ENCODE measurements at places on chromosomes 2 and 18.

DNA sequence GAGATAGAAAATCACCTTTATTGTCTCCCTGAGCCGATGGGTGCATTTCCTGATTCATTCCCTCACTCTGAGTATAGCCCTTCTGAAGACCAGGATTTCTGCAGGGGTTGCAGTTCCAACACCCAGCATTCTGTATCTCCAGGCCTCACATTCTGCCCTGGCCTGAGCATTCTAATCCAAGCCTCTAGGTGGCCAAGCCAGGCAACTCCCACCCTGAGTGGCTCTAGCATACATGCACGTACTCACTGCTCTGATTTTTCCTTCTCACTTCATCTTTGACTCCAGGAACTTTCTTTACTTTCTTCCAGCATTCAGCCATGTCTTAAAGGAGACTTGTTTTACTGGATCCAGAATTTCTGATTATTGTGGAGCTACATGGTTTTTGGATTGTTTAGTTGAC, 100.7 kb upstream of the STK39 start:
- no peak for DNase-seq

- no peak for DNase-seq
These were observed 14.7 kb downstream of the WNT10A start for GRCh38 chr2:218895326-218895725.

DNA sequence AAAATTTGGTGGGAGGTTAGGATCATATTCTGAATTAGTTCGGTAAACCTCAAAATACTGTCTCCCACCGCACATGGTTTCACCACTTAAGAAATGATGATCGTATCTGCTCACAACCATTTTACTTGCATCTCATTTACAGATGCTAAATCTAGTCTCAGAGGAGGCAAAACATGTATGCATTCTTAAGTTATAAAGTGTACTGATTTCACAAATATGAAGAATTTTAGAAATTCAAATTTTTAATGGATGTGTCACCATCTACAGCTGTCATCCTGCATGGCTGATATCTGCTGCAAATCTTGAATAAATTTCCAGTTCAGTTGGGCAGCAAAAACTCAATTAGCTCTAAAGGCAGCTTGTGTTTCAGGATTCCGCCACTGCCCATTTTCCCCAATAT, 243.3 kb upstream of the KCNJ3 start:
- DNase-seq, result no peak

DNA sequence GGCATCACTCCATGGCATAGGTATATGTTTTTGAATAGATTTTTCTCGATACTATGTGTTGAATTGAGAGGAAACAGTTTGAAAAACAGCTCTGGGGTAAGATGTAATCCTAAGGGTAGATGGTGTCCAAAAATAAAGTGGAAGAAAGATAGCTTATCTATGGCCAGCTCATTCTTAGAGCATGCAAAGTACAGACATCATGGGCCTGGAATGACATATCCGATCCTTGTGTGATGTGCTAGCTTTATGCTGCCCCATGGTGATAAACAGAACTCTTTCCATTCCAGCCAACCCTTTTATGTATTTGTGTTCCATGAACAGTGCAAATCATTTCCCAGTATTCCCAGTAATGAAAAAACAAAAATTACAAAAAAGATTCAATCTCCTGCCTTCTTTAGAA, 390.2 kb upstream of the NXPH2 start:
- DNase-seq, result no peak

DNA sequence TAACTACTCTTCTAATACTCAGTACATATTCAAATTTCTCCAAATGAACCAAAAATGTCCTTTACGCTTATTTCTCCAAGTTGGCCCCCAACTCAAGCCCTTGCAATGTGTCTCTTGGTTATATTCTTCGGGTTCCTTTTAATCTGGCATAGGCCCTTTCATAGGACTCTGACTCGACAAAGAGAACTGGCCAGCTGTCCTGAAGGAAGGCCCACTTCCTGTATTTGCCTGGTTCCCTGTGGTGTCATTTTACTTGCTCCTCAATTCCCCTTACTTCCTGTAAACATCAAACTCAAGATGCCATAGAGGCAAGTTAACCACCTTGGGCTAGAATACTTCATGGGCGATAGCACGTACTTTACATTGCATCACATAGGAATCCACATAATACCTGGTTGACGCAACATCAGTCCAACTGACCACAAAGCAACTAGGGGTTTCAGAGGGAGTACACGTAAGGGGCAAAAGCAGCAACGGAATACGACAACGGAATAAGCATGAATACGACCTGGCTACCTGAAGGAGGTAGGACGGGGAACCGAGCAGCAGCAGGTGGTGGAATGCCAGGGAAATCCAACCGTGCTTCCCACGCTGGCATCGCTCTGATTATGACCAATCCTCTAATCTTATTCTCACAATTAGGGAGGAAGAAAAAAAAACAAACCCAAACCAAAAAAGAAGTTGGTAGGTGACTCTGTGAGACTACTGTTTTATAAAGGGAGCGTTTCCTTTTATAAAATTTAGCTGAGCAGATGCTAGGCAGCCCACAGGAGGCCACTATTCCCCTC, 823 bp upstream of the GORASP2 start:
- DNase-seq, result no peak

GRCh38 chr2:181117206-181117925, 137.0 kb downstream of the UBE2E3 start:
- no peak for DNase-seq

- no peak for DNase-seq
These were observed 101.5 kb upstream of the DNER start for GRCh38 chr2:229815858-229816257.

GRCh38 chr18:3454365-3455089, 4.6 kb downstream of the TGIF1 start:
- no peak for DNase-seq

GRCh38 chr18:23054553-23054952, 80.7 kb upstream of the CABLES1 start:
- no peak for DNase-seq

- DNase-seq, result no peak
These were observed 85.8 kb upstream of the SETBP1 start for GRCh38 chr18:44594799-44595467.

- no peak for DNase-seq
These were observed 81.6 kb downstream of the ASAP2 start for GRCh38 chr2:9288233-9288632.
